ENCODE measurements at places on chromosomes 3 and 15. TPM values are rescaled to one million over a fixed set of nuclear protein-coding genes. Genes with fewer than 3 reads are reported as not detected.

Gene FAM107A
- polyA plus RNA-seq, result 1.4 TPM

DNA sequence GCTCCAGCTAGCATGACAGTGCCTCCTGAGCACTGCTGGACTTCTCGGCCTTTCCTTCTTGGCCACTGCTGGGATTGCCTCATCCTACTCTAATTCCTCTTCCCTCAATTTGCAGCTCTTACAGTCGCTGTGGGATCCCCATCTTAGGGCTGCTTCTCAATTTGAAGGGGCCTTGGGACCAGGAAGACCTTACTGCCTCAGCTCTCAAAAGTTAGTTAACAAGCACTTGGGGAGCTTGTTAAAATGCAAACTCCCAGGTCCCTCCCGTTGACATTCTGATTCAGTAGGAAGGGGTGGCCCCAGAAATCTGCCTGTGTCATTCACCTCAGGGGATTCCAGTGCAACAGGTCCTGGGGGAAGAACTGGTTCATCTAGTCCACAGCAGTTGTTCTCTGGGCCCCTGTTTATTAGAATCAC, 14.8 kb downstream of the BDH1 start:
- DNase-seq, result no peak

DNA sequence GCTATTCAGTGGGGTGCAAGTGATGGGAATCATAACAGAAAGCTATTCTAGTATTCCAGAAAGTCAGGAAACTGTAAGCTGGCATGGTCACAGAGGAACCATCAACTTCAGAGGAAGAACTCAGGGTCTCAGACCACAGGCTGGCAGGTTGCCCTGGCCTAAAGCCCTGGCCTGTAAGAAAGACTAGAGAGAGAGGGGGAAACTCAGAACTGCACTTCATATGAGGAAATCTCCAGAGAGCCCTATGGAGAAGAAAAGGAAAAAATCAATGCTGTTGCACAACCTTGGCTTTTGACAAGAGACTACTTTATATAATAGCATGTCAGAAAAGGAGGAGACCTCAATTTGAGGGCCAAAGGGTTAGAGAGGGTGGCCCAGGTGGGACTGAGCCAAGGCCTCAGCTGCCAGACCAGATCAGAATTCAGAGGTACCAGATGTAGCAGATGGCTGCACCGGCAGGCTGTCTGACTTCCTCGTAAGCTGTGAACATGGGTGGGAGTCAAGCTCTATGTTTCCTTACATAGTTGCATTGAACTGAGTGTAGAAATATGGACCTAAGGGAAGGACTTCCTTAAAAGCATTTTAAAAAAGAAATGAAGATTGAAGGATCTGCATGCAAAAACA, 333.8 kb downstream of the PDCD6IP start:
- DNase-seq, result peak; percentile 36

- DNase-seq, result no peak
Measured at GRCh38 chr3:54873059-54874010, 54.5 kb downstream of the LRTM1 start.

Gene SHQ1
- 26.1 TPM for polyA plus RNA-seq

GRCh38 chr3:27616031-27616430, 106.1 kb downstream of the EOMES start:
- no peak for DNase-seq

Gene MINAR1
- polyA plus RNA-seq, result 0.66 TPM

Gene TTLL13
- polyA plus RNA-seq, result 0.13 TPM

Gene TRAT1
- 0.29 TPM for polyA plus RNA-seq

Gene BNC1
- 1.7 TPM for polyA plus RNA-seq

Gene RBP2
- 0.54 TPM for polyA plus RNA-seq

- DNase-seq, result no peak
Measured at GRCh38 chr15:48805591-48805990, 5.3 kb downstream of the CEP152 start.

DNA sequence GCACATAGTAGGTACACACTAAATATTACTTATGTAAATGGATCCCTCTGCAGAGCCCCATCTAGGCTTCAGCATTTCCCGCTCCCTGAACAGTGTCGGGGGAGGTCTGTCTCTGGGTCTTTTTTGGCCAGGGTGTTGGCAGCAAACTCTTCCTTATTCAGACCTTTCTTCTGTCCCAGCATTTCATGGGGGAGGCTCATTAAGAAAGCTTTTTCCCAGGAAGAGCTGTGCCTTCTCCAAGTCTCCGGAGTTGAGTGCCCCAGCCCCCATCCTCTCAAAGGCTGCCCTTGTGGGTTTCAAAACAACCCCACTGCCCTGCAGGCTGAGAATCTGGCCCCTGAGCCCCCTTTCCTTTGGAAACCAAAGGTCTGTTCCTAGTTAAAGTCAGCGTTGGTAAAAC, 25.1 kb downstream of the SLC6A11 start:
- no peak for DNase-seq

- DNase-seq, result no peak
Measured at GRCh38 chr15:78103406-78104118, 11.2 kb downstream of the SH2D7 start.

Data from right lung (tissue), 10 donors.